ENCODE measurements at places on chromosomes 2 and 18.

- no peak for DNase-seq
Measured at GRCh38 chr18:9596226-9596625, 18.1 kb downstream of the PPP4R1 start.

DNA sequence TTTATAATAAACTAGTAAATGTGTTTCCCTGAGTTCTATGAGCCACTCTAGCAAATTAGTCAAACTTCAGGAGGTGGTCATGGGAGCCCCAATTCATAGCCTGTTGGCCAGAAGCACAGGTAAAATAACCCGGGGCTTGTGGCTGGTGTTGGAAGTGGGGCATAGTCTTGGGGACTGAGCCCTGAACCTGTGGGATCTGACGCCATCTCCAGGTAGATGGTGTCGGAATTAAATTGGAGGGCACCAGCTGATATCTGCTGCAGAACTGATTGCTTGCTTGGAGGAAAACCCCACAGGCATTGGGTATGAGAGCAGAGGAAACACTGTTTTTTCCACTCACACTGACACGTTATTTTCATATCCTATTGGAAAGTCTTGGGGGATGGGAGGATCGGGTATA lies 14.1 kb downstream of the NMS start:
- no peak for DNase-seq

DNA sequence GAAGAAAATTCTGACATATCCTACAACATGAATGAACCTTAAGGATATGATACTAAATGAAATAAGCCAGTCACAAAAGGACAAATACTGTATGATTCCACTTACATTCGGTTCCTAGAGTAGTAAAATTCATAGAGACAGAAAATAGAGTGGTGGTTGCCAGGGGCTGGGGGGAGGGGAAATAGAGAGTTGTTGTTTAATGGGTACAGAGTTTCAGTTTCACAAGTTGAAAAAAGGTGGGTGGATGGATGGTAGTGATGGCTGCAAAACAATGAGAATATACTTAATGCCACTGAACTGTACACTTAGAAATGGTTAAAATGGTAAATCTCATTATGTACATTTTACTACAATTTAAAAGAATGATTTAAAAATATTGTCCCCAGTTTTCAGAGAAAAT lies 53.3 kb upstream of the NFU1 start:
- DNase-seq: no peak

- DNase-seq: no peak
Measured at GRCh38 chr2:39919511-39920306, 140.7 kb upstream of the THUMPD2 start.

DNA sequence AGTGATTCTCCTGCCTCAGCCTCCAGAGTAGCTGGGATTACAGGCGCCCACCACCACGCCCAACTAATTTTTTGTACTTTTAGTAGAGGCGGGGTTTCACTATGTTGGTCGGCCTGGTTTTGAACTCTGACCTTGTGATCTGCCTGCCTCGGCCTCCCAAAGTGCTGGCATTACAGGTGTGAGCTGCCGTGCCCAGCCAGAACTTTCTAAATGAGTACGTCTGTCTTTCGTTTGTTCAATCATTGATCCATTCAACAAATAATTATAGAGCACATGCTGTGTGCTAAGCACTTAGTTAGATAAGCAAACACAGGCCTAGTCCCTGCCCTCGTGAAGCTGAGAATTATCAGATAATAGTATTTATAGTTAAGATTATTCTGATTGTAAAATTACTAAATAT lies 56.5 kb downstream of the TTC39C start:
- no peak for DNase-seq

- DNase-seq: peak; percentile 61
Measured at GRCh38 chr2:201933792-201934237, 99.8 kb upstream of the FZD7 start.

DNA sequence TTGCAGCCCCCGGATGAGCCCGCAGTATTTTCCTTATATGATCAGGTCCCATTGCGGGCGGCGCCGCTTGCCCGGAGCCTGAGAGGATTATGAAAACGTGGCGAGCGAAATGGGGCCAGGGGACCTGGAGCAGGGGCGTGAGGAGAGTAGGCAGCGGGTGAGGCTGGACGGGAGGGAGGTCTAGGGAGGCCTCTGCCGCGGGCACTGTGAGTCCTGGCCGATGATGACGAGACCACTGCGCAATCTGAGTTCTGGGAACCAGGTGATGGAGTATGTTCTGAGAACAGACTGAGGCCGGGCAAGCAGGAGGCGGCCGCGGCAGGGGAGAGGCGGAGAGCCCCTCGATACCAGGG lies 790 bp upstream of the ACAA2 start:
- no peak for DNase-seq

DNA sequence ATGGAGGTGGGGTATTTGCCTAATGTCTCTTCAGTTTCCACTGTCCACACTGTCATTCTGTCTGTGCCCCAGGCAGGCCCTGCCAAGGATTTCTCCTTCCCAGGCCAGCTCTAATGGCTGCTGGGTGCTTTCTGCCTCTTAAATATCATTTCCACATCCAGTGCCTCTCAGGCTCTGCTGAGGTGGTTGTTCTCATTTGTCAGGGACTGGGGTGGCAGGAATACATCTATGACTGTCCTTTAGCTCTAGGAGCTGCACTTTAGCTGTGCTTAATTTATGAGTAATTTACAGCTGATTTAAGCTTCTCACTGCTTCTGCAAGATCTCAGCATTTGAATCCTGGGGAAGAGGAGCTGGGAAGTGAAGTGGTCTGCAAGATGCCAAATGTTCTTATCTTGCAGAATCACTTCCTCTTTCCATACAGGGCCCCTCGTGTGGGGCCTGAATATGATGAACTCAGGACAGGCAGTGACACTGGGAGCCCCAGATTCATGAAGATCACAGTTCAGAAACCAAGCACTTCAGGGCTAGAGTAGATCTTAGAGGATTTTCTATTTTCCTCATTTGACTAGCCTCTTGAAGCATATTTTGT lies 150.2 kb downstream of the FSHR start:
- DNase-seq: no peak

- no peak for DNase-seq
Measured at GRCh38 chr2:149200109-149200520, 130.3 kb upstream of the LYPD6 start.

DNA sequence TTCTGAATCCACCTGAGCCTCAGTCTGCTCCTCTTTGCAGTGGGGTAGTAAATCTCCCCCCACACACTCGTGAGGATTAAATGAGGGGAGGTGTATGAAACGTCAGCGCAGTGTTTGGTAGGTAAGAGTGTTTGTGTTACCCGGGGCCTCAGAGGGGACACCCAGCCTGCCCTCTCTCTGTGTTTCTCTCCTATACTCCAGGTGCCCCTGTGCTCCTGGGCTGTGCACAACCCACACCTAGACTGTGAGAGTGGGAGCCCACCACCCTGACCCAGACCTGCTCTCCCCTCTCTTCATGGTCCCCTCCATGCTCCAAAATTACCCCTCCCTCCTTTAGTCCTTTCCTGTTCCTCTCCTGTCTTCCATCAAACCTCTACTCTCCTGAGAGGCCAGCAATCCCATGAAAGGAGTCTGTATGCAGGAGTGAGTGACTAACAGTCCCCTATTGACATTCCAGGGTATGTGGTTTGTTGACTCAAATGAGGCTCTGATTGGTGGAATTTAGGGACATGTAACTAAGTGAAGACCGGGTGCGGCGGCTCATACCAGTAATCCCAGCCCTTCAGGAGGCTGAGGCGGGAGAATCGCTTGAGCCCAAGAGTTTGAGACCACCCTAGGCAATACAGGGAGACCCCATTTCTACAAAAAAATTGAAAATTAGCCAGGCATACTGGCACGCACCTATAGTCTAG lies 10.4 kb downstream of the CIB4 start:
- no peak for DNase-seq

DNA sequence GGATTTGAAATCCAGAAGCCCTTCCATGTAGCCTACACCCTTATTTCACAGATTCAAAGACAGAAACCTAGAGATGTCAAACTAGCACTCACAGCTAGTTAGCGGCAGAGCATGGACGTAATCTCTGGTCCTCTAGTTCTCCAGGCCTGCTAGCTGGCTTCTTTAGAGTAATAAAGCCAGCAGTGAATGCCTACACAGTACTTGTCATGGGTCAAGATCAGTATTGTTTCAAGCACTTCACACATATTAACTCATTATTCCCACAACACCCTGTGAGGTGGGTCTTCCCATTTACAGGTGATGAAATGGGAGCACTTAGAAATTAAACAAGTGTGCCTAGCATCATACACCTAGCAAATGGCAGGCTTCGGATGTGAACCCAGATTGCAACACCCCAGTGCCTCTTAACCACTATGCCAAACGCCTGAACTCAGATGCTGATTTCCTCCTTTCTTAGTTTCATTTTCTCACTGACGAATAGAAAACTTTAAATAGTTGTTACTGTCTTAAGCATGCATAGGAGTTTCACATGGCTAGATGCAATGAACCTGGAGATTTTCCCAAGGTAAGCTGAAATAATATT lies 14.5 kb upstream of the ZBTB14 start:
- DNase-seq: no peak

DNA sequence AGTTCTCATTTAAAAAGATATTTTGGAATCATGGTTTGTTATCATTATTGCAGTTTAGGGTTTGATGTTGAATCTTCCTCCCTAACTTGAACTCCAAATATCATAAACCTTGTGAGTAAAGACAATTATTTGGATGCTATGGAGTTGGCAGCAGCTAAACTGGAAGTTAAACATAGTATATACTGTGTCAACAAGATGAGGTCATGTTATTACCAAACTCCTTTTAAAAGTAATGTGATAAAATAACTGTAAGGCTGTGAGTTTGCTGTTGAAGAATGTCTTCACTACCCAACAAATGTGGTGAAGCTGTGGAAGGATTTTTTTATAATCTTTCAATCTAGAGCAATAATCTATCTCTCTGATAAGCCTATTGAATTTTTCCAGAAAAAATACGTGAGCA lies 16.0 kb downstream of the DNAH6 start:
- no peak for DNase-seq

DNA sequence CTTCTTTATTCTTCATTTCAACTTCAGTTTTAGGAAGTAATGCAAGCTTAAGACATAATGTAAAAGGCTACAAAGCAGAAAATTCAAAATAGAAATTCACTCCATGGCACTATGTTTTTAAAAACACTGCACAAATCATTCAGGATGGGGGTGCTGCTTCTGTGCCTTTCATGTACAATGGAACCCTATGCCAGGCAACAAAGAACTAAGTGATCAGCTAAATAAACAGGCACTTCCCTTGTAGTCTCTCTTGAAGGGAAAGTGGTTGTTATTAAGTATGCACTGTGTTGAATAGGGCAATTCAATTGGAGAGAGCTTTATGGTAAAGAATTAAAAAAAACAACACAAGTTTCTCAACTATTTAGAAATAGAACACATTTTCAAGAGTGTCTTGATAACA lies 10.9 kb upstream of the ERBB4 start:
- no peak for DNase-seq

DNA sequence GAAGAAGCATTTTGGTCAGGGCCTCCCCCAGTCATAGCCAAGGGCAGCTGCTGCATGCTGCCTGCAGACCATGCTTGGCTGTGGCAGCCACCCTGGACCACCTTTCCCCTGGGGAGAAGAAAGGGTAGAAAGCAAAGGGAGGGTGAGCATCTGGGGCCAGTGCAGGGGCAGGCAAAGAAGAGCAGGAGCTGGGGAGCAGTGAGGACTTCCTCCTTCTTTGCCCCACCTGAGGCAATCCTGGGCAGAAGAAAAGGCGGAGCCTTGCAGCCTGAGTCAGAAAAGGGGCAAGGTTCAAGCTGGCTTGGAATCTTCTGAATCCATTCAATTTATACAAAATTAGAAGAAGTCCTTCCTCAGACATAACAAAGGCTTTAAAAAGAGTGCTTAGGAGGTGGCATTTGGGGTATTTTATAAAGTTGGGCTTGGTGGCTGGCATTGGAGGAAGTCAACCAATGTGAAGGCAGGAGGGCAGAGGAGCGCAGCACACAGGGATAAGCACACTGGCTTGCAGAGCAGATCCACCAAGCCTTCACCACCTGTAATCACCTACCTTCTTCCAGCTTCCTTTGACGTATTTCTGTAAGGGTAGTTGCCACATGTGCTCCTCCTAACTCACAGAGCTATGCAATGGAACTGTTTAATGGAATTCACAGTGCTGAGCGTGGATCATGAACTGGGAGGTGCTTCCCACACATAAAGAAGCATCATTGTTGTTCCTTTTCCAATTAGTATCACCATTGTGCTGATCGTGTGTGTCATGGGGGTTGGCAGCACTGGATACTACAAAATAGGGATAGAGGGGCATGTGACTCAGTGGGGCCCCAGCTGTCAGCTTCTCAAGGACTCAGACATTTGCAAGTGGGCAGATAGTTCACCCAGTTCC lies 154.4 kb upstream of the EPAS1 start:
- DNase-seq: no peak

- no peak for DNase-seq
Measured at GRCh38 chr2:219282943-219283581, 3.9 kb downstream of the DNAJB2 start.

DNA sequence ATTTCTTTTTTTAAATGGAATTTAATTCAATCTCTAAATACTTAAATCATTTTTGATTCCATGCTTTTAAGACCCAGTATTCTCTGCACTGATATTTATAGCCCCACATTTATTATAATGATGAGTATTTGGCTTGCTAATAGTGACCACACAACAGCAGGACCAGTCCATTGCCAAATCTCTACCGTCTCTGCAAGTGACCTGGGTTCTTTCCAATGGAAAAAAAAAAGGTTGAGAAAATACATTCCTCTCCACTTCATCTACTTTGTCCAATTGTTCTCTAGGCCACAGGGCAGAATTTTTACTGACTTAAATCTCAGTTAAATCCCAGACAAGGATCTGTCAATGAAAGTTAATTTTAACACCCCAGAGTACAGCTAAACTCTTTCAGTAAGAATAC lies 20.5 kb downstream of the GRB14 start:
- no peak for DNase-seq

GRCh38 chr18:76491473-76491775 lies 3.6 kb downstream of the ZNF516 start:
- DNase-seq: peak; percentile 89

DNA sequence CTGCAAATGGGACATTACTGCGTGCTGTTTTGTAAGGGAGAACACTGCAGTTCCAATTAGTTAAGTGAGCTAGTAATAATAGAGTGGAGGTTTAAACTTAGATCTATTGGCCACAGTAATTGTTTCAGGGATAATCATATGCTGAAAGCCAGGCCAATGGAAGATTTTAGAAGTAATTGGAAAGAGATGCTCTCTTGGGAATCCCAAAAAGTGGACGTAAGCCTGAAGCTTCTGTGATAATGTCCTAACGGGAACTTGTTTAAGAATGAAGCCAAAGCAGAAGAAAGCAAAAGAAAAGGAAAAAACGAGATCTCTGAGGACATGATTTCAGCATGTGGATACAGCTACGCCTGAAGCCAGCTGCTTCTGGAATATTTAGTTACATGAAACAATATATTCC lies 594.6 kb downstream of the SLC4A3 start:
- no peak for DNase-seq

GRCh38 chr2:6647046-6647445 lies 218.7 kb downstream of the CMPK2 start:
- DNase-seq: no peak

All from left hindlimb (tissue), 1 donor.